ENCODE measurements at places on chromosomes 2 and 18. TPM values are rescaled to one million over a fixed set of nuclear protein-coding genes. Genes with fewer than 3 reads are reported as not detected.

SCN7A gene
- 0.14 TPM for total RNA-seq

ERICH2 gene
- total RNA-seq, result 1.2 TPM

LIMS4 gene
- total RNA-seq, result 1.1 TPM

FTCDNL1 gene
- total RNA-seq, result 1.00 TPM

PCARE gene
- not detected for total RNA-seq

EMX1 gene
- total RNA-seq, result not detected

CCDC138 gene
- 2.8 TPM for total RNA-seq

CFAP65 gene
- not detected for total RNA-seq

FSHR gene
- not detected for total RNA-seq

SPP2 gene
- total RNA-seq, result not detected

NXPH2 gene
- total RNA-seq, result not detected

ANKRD30BL gene
- total RNA-seq, result not detected

CRYGC gene
- total RNA-seq, result not detected

Measured in smooth muscle cell of bladder (primary cell).